Aorta (tissue), 5 donors: ENCODE measurements at places on chromosomes 6 and 20. TPM values are rescaled to one million over a fixed set of nuclear protein-coding genes. Genes with fewer than 3 reads are reported as not detected.

The MOG gene
- not detected for total RNA-seq

- no peaks in the 10 kb centered on the region for H3K27me3 ChIP-seq
- no peak overlapping the region for H3K27ac ChIP-seq
- no peaks in the 10 kb centered on the region for H3K36me3 ChIP-seq
- DNase-seq, result no peak
- H3K4me1 ChIP-seq, result no peaks in the 10 kb centered on the region
- no peak overlapping the region for H3K4me3 ChIP-seq
Observed at GRCh38 chr6:92275150-92275549, 1144.2 kb downstream of the EPHA7 start.

GRCh38 chr6:142764311-142764710 lies 180.7 kb downstream of the HIVEP2 start:
- DNase-seq, result no peak
- no peak overlapping the region for H3K27ac ChIP-seq
- no peaks in the 10 kb centered on the region for H3K27me3 ChIP-seq
- no peak overlapping the region for H3K4me3 ChIP-seq

DNA sequence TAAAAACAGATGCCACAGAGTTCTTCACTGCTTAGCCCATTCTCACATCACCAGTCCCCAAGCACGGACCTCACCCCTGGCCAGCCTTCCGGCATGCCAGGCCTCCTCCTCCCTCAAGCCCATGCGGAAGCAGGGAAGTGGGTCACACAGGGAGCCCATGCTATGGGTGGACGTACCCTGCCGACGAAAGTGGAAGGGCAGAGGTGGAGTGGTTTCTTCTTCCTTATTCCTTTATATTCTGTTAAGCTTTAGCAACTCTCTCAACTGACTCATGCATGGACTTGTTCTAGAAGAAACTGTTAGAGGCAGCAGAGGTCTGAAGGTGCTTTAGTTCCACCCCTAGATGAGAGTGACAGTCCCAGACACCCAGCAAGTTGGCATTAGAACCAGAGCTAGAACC lies 118.6 kb downstream of the LY86 start:
- no peak overlapping the region for H3K27ac ChIP-seq
- H3K27me3 ChIP-seq, result no peaks in the 10 kb centered on the region
- no peak overlapping the region for H3K4me3 ChIP-seq
- H3K4me1 ChIP-seq, result no peaks in the 10 kb centered on the region
- H3K36me3 ChIP-seq, result no peaks in the 10 kb centered on the region

The AKAP12 gene
- total RNA-seq, result 77.7 TPM

The CDH4 gene
- 0.10 TPM for total RNA-seq

DNA sequence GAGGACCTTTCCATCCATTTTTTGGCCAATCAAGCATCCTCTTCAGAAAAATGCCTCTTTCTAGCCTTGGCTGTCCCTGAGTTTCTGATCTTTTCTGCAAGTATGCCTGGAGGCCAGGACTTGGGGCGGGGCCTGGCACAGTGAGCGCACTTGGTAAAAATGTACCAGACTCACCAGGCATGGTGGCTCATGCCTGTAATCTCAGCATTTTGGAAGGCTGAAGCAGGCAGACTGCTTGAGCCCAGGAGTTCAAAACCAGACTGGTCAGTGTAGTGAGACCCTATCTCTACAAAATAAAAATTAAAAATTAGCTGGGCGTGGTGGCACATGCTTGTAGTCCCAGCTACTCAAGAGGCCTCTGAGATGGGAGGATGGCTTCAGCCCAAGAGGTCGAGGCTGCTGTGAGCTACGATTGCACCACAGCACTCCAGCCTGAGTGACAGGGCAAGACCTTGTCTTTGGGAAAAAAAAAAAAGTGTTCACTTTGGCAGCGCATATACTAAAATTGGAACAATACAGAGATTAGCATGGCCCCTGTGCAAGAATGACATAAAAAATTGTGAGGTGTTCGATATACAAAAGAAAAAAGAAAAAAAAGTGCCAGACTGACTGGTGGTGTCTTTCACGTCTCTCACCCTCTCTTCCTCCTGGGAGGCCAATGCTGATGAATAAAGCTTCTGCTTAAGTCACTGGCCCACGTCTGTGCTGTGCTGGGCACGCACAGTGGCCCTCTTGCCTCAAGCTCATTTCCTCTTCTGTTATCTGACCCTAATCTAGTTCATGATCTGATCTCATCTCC lies 18.1 kb upstream of the SLC9A8 start:
- no peaks in the 10 kb centered on the region for H3K36me3 ChIP-seq
- no peaks in the 10 kb centered on the region for H3K4me1 ChIP-seq

DNA sequence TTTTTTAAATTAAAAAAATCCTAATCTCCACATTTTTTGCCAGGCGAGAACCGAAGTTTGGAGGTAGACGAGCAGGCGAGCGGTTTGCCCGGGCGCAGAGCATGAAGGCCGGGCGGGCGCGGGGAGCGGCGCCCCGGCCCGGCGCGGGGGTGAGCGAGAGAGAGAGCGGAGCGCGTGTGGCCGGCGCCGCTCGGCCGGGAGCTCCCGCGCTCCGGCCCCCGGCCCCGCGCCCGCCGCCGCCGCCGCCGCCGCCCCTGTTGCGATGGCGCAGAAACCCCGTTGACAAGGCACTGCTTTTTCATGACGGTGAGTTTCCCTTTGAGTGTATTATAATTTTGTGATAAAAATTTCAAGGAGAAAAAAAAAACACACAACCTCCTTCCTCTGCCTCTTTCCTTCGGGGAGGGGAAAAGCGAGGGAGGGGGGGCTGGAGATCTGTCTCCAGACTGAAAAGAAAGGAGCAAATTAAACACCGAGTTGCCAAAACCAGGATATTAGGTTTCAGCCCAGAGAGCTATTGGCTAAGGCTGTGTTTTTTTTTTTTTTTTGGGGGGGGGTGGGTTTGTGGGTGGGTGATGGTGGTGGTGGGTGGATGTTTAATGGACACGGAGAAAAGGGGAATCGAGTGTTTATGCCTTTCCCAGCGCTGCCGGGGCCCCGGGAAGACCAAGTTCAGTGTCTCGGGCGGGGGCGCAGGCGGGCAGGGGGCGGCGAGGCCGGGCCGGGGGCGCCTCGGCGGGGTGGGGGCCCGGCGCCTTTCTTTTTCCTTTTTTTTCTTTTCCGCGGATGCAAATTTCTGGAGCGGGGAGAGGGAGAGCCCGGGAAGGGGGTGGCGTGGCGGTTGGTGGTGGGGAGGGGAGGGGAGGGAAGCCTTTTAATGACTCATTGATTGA lies at the start of gene BICRAL:
TSS of gene BICRAL (plus strand) at position 257 of the 893 bp plus-strand sequence. CDS start 39,971 bp downstream, outside the sequence.
- no peaks in the 10 kb centered on the region for H3K36me3 ChIP-seq
- H3K4me1 ChIP-seq, result peaks cover under 1% of the 10 kb centered on the region
- DNase-seq, result peak; percentile 86
- peak within 1 kb of the TSS; percentile 74 for H3K4me3 ChIP-seq
- H3K27me3 ChIP-seq, result no peaks in the 10 kb centered on the region
- peak within 1 kb of the TSS; percentile 100 for H3K27ac ChIP-seq
